Activated T-cell treated with anti-CD3 and anti-CD28 coated beads, Interleukin-2, amount 50 U/mL, for 24 hours (primary cell): ENCODE measurements at places on chromosomes 16 and 17.

GRCh38 chr17:31789707-31790505, 69.1 kb downstream of the COPRS start:
- peaks cover 2% of the 10 kb centered on the region for H3K4me1 ChIP-seq
- peaks cover 12% of the 10 kb centered on the region for H3K27me3 ChIP-seq
- no peak for DNase-seq
- H3K36me3 ChIP-seq: no peaks in the 10 kb centered on the region
- no peak overlapping the region for H3K27ac ChIP-seq

DNA sequence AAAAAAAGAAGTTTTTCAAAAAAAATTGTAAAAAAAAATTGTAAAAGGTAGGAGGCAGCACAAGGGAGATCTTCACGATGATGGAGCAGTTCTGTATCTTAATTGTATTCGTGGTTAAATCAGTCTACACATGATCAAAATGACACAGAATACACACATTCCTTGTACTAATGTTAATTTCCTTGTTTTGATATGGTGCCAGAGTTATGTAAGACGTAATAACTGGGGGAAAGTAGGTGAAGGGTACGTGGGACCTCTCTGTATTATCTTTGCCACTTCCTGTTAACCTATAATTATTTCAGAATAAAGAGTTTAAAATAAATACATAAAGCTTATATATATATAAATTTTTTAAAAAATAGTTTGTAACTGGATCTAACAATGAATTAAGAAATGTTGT, 36.8 kb downstream of the HELZ start:
- H3K27me3 ChIP-seq: no peaks in the 10 kb centered on the region
- peaks cover 40% of the 10 kb centered on the region for H3K4me1 ChIP-seq
- H3K36me3 ChIP-seq: peaks cover 51% of the 10 kb centered on the region
- H3K4me3 ChIP-seq: no peak overlapping the region
- peak overlapping the region; percentile 1 for H3K27ac ChIP-seq
- DNase-seq: no peak

DNA sequence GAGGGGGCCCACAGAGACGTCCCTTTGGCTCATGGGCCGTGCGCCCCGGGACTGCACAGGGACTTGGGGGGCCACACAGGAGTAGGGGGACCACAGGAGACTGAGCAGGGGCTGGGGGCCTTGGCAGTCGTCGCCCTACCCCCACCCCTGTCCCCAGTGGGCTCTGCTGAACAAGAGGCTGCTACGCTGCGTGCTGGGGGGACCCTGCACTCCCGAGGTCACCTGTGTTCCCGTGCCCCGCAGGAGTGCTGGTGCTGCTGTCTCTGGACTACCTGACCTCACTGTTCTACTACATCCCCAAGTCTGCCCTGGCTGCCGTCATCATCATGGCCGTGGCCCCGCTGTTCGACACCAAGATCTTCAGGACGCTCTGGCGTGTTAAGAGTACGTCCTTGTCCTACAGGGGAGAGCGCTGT, 14.4 kb upstream of the RNF213 start:
- peaks cover 33% of the 10 kb centered on the region for H3K36me3 ChIP-seq
- no peak for DNase-seq
- no peaks in the 10 kb centered on the region for H3K27me3 ChIP-seq

DNA sequence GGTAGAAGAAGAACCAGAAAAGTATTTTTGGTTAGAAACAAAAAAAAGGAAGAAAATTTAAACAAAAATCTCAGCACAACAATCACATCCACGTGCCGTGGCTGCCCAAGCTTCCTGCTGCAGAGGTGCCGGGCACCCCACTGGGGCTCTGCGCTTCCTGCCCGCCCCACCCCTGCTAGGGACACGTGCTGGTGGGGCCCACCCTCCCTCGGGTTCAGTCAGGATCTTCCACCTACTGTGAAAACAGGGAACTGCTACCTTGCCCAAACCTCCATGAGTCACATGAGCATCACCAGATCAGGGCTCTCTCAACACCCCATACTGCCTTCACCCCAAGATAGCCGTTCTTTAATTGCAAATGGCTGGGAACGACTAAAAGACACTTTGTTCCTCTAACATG, 24.4 kb upstream of the CYTH1 start:
- DNase-seq: peak; percentile 73
- peaks cover 97% of the 10 kb centered on the region for H3K36me3 ChIP-seq
- no peaks in the 10 kb centered on the region for H3K27me3 ChIP-seq
- peak overlapping the region; percentile 97 for H3K27ac ChIP-seq
- peak overlapping the region; percentile 44 for H3K4me3 ChIP-seq

- no peaks in the 10 kb centered on the region for H3K36me3 ChIP-seq
- DNase-seq: no peak
- H3K4me1 ChIP-seq: peaks cover 3% of the 10 kb centered on the region
- no peaks in the 10 kb centered on the region for H3K27me3 ChIP-seq
Measured at GRCh38 chr17:79039171-79039570, 15.2 kb downstream of the C1QTNF1 start.

DNA sequence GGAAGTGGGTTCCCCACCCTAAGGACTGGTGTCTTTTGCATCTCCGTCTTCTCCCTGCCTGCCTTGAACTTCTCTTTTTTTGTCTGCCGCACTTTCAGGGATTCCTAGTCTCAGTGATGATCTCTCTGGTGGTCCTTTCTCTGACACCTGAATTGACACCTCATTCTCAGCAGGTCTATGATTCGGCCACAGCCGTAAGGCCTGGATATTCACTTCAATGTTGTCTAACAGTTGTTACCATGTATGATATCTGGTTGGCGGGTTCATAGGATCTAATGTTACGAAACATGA, 25.1 kb upstream of the SLC47A1 start:
- H3K4me1 ChIP-seq: peaks cover 8% of the 10 kb centered on the region
- peaks cover 3% of the 10 kb centered on the region for H3K36me3 ChIP-seq
- peak overlapping the region; percentile 98 for H3K27ac ChIP-seq
- no peak for DNase-seq
- peaks cover 3% of the 10 kb centered on the region for H3K27me3 ChIP-seq
- peak overlapping the region; percentile 86 for H3K4me3 ChIP-seq

DNA sequence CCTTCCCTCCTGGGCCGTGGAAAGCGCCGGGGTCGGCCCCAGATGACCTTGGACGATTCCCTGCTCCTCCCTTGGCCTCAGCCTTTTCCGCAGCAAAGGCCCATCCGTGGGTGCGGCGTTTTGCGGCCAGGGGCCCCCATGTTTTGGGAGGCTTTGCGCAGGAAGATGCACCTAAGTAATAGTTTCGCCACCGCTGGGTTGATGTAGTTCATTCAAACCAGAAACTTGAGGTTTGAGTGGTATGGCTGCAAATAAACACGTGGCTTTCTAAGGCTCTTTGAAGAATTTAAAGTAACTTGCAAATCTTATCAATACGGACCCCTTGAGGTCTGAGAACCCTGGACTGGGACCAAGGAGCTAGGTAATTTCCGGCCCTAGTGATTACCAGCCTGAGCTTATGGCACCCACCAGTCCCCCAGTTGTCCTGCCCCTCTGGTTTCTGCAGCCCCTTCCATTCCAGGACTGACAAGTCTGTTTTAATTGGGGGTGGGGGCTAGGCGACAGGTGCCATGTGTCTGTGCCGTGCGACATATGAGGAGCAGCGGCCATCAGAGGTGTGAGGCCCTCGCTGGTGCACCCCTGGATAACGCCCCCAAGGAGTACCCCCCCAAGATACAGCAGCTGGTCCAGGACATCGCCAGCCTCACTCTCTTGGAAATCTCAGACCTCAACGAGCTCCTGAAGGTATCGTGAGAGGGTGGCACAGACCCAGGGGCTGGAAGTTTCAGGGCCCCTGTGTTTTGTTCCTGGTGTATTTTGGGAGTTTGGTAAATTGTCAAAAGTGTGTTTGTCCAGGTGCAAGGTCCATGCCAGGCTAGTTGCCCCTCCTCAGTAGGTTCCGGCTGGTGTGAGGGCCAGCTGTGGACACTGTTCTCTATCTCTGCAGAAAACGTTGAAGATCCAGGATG, 834 bp downstream of the MRPL12 start:
- no peaks in the 10 kb centered on the region for H3K27me3 ChIP-seq
- peak overlapping the region; percentile 90 for H3K27ac ChIP-seq
- peaks cover 32% of the 10 kb centered on the region for H3K4me1 ChIP-seq
- DNase-seq: no peak
- peaks cover 85% of the 10 kb centered on the region for H3K36me3 ChIP-seq
- peak overlapping the region; percentile 97 for H3K4me3 ChIP-seq

GRCh38 chr16:21103941-21104860, 46.4 kb downstream of the DNAH3 start:
- no peaks in the 10 kb centered on the region for H3K4me1 ChIP-seq
- H3K27me3 ChIP-seq: peaks cover 2% of the 10 kb centered on the region
- H3K4me3 ChIP-seq: no peak overlapping the region
- DNase-seq: no peak
- H3K27ac ChIP-seq: no peak overlapping the region

- H3K4me3 ChIP-seq: peak overlapping the region; percentile 89
- no peaks in the 10 kb centered on the region for H3K27me3 ChIP-seq
- H3K36me3 ChIP-seq: peaks cover 3% of the 10 kb centered on the region
Measured at GRCh38 chr17:3049705-3050295, 13.6 kb downstream of the OR1D5 start.

GRCh38 chr17:64281962-64282752, 19.1 kb upstream of the TEX2 start:
- H3K4me1 ChIP-seq: no peaks in the 10 kb centered on the region
- no peaks in the 10 kb centered on the region for H3K36me3 ChIP-seq
- H3K27me3 ChIP-seq: no peaks in the 10 kb centered on the region
- no peak overlapping the region for H3K4me3 ChIP-seq
